Neuronal stem cell (in vitro differentiated cells): ENCODE measurements at places on chromosomes 12 and 14.

- no peak for DNase-seq
Measured at GRCh38 chr12:74899031-74899829, 310.4 kb downstream of the KCNC2 start.

DNA sequence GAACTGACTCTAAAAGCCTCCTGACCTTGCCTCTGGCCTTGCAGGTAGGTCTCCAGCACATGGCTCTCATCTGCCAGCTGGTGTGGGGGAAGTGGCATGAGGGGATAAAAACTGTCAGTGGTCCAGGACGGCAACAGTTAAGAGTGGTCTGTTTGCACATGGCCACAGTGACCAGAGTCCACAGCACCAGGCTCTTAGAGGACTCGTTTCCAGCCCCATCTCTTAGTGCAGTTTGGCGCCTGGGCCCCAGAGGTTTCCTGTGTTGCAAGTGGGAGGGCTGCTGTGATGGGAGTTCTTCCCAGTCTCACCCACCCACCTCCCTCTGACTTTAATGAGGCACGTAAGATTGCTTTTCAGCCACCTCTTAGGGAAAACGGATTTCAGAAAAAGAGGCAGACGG is 37.0 kb downstream of the APPL2 start:
- no peak for DNase-seq

DNA sequence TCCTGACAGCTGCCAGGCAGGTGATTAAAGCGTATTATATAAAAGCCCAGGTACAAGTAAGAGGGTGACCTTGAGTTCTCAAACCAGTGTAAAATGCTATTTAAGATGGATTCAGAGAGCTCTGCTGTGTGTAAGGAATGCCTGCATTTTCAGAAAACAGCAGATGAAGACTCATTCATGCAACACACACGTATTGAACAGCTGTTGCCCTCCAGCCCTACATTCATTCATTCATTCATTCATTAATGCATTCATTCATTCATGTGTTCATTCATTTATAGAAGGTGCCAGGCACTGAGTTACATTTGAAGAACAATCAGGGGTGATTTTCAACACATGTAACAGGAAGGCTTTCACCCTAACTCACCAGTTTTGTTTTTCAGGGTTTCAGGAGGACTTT is 27.4 kb upstream of the ELK3 start:
- no peak for DNase-seq

- DNase-seq: no peak
Measured at GRCh38 chr12:46205294-46205693, 63.5 kb downstream of the SLC38A1 start.

- DNase-seq: no peak
Measured at GRCh38 chr12:9741726-9742125, 8.8 kb upstream of the CLECL1 start.
